ENCODE measurements at places on chromosomes 2 and 18.

DNA sequence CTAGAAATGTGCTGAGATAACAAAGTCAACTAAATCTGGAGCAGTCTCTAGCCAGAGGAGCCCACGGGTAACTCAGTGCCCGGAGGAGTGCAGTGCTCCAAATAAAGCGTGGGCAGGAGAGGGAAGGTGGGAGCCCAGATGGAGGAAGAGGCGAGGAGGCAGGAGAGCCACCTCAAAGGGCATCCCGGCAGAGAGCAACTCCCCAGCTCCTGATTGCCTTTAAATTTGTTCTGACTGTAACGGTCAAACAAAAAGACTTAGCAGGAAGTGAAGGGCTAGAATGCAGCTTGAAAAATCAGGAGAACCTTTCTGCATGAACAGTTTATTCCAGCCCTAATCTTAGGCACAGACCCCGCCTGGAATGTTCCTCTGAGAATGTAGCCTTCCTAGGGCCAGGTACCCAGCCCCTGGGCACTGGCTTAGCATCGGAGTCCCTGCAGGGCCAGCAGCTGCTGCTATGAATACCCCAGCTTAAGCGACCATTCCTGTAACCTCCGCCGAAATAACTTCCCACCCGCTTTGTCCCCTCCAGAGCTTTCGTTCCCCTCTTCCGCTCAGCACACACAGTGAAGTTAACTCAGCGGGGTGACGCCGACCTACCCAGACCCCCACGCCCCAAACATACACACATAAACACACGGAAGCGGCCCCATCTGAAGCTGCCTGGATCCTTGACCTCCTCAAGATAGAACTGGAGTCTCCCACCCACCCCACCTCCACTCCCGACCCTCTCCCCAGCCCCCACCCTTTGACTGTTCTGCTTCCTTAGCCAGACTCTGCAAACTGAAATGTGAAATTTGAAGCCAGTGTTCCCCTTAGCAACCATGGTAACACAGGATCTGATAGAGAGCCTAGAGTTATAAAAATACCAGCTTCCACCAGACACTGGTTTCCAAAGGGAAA lies 123.2 kb downstream of the SMAD7 start:
- DNase-seq, result no peak

DNA sequence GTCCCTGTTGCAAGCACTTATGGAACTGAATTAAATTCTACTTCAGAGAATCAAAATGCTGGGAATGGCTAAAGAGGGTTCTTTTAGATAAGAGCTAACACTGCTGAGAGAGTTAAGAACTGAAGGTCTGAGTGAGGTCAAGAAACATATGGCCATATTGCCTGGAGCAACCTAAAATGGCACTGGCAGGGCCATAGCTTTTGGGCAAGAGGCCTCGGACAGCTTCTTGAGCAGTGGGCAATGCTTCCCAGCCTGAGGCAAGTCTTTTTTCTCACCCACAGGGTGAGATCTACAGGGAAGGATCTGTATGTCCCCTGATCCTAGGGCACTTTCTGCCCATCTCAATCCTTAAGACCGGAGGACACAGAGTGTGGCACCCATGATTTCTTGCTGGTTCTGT lies 244.6 kb upstream of the NT5C1B start:
- no peak for DNase-seq

- DNase-seq, result no peak
Observed at GRCh38 chr2:133840761-133841160, 272.5 kb upstream of the NCKAP5 start.

DNA sequence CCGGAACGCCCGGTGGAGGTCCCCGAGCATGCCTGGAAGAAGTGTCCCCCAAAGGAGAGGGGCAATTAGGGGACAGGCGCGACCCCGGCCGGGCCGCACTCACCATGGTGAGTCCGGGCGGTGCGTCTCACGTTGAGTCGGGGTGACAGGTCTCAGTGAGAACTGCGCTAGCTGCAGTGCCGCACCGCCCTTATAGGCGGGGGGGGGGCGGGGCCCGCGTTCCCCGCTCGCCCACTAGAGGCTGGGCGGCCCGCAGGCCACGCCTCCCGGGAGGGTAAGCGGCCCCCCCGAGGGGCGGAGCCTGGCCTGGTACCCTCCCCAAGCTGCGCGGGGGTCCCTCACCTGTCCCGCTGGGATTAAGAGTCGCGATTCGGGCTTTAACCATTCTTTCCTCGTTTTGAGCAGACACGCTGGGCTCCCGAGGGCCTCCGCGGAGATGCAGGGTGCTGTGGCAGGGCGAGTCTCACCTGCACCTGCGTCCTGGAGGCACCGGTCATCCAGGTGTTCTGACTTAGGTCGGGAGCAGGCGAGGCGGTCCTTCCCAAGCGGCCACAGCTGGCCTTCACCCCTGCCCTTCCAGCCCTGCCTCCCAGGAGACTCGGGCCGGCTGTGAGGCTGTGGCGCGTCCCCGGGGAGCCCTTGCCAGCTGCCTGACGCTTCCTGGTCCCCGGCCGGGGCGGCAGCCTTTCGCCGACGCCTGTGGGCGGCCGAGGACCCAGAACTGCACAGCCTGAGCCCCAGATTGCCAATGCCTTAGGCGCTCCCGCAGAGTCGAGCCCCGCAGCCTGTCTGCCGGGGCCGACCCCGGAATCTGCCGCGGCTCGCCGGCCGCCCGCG lies at the start of gene TUBA4A:
TSS of gene TUBA4A (minus strand) at position 166 of the 837 bp plus-strand sequence. CDS start at position 106, 60 bp downstream.
- peak; percentile 93 for DNase-seq

GRCh38 chr2:122210898-122211856 lies 455.7 kb downstream of the TSN start:
- no peak for DNase-seq

GRCh38 chr18:76416911-76417310 lies 78.1 kb downstream of the ZNF516 start:
- no peak for DNase-seq

DNA sequence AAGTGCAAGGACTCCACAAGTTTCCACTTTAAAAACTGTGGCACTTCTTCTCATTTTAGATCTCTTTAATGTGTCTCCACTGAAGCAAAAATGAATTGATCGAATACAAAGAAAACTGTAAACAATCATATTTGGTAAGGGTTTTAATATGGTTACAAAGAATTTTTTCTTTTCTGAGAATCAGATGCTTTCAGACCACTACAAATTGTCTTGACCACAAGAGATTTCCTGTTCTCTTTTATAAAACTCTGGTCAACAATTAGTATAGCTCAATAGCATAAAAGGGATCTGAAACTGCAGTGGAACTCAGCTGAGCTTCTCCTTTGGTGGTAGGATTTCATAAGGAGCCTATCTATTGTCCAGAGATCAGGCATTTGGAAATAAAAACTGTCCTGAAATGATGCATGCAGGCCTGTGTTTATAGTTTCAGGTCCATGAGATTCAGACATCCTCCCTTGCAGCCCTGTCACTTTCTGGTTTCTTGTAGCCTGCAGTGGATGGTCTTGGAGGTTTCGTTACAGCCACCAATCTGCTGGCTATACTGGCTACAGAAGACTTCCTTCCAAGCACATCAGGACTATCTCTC lies 120.0 kb downstream of the DOCK10 start:
- DNase-seq, result no peak

DNA sequence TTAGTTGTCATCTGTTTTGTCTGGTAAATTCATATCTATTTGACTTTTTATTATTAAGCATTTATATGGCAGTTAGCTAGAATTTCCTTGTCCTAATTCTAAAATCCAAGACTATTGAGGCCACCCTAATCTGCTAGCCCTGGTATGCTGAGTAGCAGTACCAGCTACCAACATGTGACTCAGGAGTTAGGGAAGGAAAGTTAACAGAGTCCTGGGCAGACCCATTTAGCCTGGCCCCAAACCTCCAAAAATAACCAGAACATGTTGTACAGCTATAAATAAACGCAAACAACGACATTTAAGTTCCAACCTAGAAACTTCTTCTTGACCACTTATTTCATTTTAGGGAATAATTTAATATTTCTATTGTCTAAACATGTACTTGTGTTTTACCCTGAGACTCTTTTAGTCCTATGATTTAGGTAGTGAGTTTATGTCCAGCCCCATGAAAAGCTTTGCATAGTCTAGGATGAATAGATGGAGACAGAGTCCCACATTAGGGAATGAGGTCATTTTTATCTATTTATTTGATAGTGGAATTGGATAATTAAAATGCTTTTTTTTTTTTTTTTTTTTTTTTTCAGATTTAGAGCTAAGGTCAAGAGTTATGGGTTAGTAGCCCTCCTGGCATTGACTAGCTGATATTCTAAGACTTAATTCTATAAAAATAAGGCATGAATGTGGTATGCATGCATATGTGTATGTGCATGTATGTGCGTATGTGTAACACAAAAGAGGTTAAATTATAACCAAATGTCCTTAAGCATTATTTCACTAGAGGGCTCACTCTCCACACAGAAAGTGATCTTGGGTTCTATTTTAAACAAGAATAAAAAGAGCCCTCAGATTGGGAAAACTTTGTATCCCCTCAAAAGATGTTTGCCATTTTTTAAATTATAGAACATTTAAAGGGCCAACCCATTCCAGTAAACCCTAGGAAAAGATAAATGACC lies 160.1 kb upstream of the MAPRE2 start:
- DNase-seq, result no peak

GRCh38 chr18:48308027-48308635 lies 101.1 kb downstream of the ZBTB7C start:
- DNase-seq, result no peak

Data from CD4-positive, alpha-beta T cell treated with Interleukin-21 for 1 hour (primary cell).